ENCODE measurements at places on chromosomes 4 and X.

GRCh38 chr4:120948382-120948781, 25.9 kb upstream of the PRDM5 start:
- no peaks in the 10 kb centered on the region for H3K4me1 ChIP-seq
- no peak overlapping the region for H3K4me3 ChIP-seq
- H3K36me3 ChIP-seq, result no peaks in the 10 kb centered on the region

DNA sequence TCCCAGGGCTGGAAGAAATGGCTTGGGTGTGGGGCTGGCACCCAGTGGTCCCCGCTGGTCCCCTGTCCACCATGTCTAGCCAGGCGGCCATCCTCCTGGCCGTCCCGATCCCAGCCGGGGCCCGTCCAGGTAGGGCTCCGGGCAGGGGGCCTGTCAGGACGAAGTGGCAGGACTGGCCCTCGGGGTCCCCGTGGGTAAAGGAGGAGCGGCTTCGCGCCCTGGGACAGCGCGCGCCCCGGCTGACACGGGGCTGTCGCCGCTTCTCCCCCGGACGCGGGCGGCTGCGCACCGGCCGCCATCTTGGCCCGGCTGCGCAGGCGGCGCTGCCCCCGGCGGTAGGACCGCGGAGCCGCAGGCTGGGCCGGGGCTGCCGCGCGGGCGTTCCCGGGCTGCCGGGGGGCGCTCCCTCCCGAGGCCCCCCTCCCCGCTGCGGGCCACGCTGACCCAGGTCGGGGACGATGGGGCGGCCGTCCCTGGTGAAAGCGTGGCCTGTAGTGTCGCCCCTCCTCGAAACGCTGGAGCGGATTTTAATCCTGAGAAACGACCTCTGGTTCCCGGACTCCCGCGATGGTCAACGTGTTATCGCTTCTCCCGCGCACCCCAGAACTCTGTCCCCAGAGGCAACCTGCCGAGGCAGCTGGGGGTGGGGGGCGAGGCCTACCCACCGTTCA, 60.4 kb upstream of the BCOR start:
- H3K4me3 ChIP-seq, result peak overlapping the region; percentile 58
- DNase-seq, result peak; percentile 38
- no peaks in the 10 kb centered on the region for H3K36me3 ChIP-seq
- peaks cover 35% of the 10 kb centered on the region for H3K27me3 ChIP-seq

GRCh38 chr4:77510367-77510766, 95.3 kb upstream of the CXCL13 start:
- H3K4me3 ChIP-seq, result no peak overlapping the region
- no peak overlapping the region for H3K27ac ChIP-seq
- no peak for DNase-seq

DNA sequence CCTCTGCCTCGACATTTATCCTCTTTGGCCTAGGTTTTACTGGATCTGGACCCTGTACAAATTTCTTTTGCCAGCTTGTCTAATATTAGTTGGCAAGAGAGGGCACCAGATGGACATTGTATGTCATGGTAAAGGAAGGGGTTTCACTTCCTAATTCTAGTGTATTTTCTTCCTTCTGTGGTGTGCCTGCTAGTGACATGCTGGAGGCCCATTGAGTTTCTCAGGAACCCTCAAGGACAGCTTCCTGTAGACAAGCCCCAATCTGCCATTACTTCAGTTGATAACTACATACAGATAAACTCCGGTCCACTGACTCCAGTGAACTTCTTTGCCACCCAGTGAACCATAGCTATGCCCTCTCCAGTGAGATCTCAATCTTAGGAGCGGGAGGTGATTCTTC, 116.9 kb downstream of the STPG2 start:
- no peaks in the 10 kb centered on the region for H3K4me1 ChIP-seq
- DNase-seq, result no peak
- H3K27ac ChIP-seq, result no peak overlapping the region

- DNase-seq, result peak; percentile 17
- H3K36me3 ChIP-seq, result no peaks in the 10 kb centered on the region
- no peaks in the 10 kb centered on the region for H3K27me3 ChIP-seq
Measured at GRCh38 chr4:129446074-129446473, 350.1 kb downstream of the C4orf33 start.

DNA sequence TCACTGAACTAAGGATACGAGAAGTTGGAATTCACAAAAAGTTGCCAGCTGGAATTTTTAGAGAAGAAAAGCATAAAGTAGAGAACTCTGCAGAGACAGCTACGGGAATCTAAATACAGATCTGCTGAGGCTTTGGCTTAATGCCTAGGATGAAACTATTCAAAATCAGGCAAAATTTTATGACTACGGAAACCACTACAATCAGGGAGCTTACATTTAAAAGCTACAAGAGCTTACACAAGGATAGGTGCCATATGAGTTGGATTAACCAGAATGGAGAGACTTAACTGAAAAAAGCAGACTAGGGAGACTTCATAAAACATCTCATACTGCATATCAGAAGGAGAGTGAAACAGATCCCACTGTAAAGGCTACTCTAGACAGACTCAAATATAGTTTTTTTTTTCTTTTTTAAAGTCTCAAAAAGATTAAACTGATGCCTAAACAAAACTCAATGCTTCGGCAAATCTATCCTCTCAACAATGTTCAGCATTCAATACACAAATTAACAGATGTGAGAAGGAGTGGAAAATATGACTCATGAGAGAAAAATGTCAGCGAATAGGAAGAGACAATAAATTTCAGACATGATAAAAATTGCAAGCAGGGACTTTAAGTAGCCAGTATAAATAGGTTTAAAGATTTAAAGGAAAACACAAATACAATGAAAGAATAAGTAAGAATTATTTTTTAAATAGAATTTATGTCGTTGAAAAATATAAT, 586.1 kb downstream of the FSTL5 start:
- H3K36me3 ChIP-seq, result no peaks in the 10 kb centered on the region
- H3K4me3 ChIP-seq, result no peak overlapping the region
- no peaks in the 10 kb centered on the region for H3K27me3 ChIP-seq
- DNase-seq, result peak; percentile 84
- H3K27ac ChIP-seq, result peak overlapping the region; percentile 43
- H3K4me1 ChIP-seq, result no peaks in the 10 kb centered on the region

- H3K4me1 ChIP-seq, result no peaks in the 10 kb centered on the region
- H3K27ac ChIP-seq, result no peak overlapping the region
- no peak overlapping the region for H3K4me3 ChIP-seq
- DNase-seq, result no peak
- no peaks in the 10 kb centered on the region for H3K36me3 ChIP-seq
Measured at GRCh38 chrX:10545882-10546281, 74.5 kb downstream of the MID1 start.

- DNase-seq, result peak; percentile 10
- peaks cover 3% of the 10 kb centered on the region for H3K4me1 ChIP-seq
- no peaks in the 10 kb centered on the region for H3K36me3 ChIP-seq
- H3K4me3 ChIP-seq, result no peak overlapping the region
- H3K27ac ChIP-seq, result no peak overlapping the region
- H3K27me3 ChIP-seq, result no peaks in the 10 kb centered on the region
Measured at GRCh38 chr4:184274286-184274951, 56.7 kb upstream of the ENPP6 start.

DNA sequence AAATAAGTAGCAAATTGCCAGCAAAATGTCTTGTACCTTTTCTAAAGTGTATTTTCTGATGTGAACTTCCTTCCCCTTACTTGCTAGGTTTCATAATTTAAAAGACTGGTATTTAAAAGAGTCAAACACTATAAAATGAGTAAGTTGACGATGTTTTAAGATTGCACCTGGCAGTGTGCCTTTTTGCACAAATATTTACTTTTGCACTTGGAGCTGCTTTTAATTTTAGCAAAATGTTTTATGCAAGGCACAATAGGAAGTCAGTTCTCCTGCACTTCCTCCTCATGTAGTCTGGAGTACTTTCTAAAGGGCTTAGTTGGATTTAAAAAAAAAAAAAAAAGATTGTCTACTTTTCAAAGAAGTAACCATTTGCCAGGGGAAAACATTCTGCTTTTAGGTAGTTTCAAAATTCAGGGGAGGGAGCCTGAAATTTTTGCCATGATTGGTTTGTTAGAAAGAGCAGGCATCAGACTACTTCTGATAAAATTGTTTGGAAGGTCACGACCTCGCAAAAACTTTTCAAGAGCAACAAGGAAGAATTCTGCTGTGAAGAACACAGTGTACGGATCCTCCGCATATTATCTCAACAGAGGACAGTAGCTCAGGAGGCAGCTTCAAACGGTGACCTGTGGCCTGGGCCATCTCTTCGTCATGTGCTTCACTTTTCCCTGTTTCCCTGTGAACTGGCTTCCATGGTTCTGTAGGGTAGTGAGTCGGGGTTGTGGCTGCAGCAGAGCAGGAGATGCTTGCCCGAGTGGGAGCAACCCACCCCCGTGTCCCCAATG, 66.1 kb downstream of the CDS1 start:
- H3K36me3 ChIP-seq, result no peaks in the 10 kb centered on the region
- H3K4me3 ChIP-seq, result no peak overlapping the region
- no peak for DNase-seq
- no peaks in the 10 kb centered on the region for H3K4me1 ChIP-seq

GRCh38 chr4:27398631-27399310, 538.1 kb downstream of the STIM2 start:
- no peaks in the 10 kb centered on the region for H3K27me3 ChIP-seq
- H3K36me3 ChIP-seq, result no peaks in the 10 kb centered on the region
- no peaks in the 10 kb centered on the region for H3K4me1 ChIP-seq
- DNase-seq, result peak; percentile 0
- H3K27ac ChIP-seq, result no peak overlapping the region

DNA sequence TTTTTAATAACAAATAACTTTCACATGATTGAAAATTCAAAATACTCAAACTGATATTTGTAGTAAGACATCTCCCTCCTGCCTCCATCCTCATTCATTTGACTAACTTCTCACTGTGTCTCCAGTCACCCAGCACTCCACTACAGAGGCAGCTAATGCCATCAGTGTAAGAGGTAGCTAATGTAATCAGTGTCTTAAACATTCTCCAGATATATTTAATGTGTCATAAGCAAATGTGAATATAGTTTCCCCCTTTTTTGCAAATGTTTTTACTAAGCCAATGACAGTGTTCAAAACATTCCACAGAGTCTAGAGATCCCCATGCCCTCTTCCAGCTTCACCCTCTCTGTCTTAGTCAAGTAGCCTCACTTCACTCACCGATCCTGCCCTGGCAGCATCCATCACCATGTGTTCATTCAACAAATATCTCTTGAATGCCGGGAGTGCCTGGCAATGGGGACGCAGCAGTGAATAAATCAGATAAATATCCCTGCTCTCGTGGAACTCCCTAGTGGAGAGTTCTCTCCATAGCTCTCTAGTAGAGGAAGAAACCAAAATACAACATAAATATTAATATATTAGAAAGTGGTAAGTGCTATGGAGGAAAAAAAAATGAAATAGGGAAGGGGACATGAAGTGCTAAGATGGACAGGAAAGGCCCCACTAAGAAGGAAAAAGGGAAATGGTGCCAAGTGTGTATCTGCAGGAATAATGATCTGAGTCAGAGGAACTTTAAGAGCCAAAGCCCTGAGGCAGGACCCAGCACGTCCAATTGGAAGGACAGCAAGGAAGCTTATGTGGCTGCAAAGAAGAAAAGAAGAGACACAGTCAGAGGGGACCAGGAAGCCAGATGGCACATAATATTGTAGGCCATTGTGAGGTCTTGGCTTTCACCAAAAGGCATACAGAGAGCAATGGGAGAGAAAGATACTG, 18.7 kb downstream of the SCFD2 start:
- no peaks in the 10 kb centered on the region for H3K27me3 ChIP-seq
- no peaks in the 10 kb centered on the region for H3K4me1 ChIP-seq
- H3K36me3 ChIP-seq, result peaks cover 23% of the 10 kb centered on the region
- H3K4me3 ChIP-seq, result no peak overlapping the region

GRCh38 chrX:111041018-111041462, 55.0 kb upstream of the PAK3 start:
- DNase-seq, result peak; percentile 18
- no peak overlapping the region for H3K4me3 ChIP-seq
- H3K36me3 ChIP-seq, result no peaks in the 10 kb centered on the region
- H3K27me3 ChIP-seq, result no peaks in the 10 kb centered on the region
- no peak overlapping the region for H3K27ac ChIP-seq

- H3K4me1 ChIP-seq, result no peaks in the 10 kb centered on the region
- DNase-seq, result no peak
- H3K4me3 ChIP-seq, result no peak overlapping the region
- no peak overlapping the region for H3K27ac ChIP-seq
- H3K36me3 ChIP-seq, result no peaks in the 10 kb centered on the region
Measured at GRCh38 chrX:23478561-23478960, 143.9 kb downstream of the PTCHD1 start.

DNA sequence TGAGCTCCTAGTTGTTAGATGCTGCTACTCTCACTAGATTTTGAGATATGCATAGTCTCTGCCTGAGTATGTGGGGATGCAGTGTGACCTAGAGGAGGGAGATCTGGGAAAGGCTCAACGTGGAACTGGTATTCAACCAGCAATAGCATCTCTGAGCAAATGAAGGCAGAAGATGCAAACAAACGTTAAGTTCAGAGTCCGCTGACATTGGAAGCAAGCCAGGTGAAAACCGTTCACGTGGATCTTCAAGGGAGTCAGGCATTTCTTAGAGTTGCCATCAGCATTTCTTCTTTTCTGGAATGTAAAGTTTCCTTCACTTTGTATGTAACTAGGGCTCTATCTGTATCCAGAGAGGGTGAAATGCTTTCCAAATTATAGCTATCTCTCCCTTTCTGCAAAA, 59.9 kb downstream of the C4orf51 start:
- peak overlapping the region; percentile 5 for H3K27ac ChIP-seq
- no peak overlapping the region for H3K4me3 ChIP-seq
- DNase-seq, result no peak
- H3K27me3 ChIP-seq, result no peaks in the 10 kb centered on the region
- peaks cover 12% of the 10 kb centered on the region for H3K4me1 ChIP-seq

DNA sequence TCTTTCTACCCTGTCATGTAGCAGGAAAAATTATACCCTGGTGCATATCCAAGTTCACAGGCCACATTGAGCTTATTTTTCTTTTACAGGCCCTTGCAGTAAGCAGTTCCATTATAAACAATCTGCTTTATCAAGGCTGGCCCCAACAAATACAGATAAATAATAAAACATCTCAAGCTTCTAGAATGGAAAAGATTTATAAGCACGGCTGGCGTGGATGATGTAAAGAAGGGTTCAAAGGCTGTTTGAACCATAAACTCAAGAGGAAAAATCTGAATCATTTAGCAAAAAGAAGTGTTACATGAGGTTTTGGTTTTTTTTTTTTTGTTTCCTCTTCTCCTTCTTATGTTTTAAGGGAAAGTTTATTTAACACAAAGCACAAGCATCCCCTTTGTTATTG, 109.7 kb downstream of the UNC5C start:
- no peaks in the 10 kb centered on the region for H3K36me3 ChIP-seq
- no peak overlapping the region for H3K27ac ChIP-seq
- peak; percentile 21 for DNase-seq
- no peaks in the 10 kb centered on the region for H3K27me3 ChIP-seq
- H3K4me3 ChIP-seq, result no peak overlapping the region
- no peaks in the 10 kb centered on the region for H3K4me1 ChIP-seq

DNA sequence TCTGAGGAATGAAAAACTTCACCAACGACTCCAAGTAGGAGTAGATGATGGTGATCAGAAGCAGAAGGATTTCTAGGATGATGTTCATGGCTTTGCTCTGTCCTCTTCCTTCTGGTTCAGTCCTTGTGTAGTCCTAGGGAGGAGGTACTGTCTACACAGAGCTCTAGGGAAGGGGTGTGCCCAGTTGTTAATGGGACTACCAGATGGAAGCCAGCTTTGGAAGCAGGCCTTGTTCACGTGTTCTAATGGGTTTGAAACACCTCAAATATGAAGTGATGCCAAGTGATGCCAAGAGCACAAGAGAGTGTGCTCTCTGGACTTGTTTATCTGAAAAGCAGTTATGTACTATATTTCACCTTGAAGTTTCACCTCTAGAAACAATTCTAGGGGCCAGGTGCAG, at the start of gene HSD17B13:
HSD17B13 (minus strand) TSS at position 129 of the 400 bp plus-strand sequence; CDS start at position 88, 41 bp downstream.
- no peaks in the 10 kb centered on the region for H3K36me3 ChIP-seq
- H3K4me3 ChIP-seq, result no peak within 1 kb of the TSS
- H3K27ac ChIP-seq, result no peak within 1 kb of the TSS
- H3K27me3 ChIP-seq, result no peaks in the 10 kb centered on the region
- no peak for DNase-seq
